Stimulated activated CD4-positive, alpha-beta T cell treated with anti-CD3 and anti-CD28 coated beads, Interleukin-4, amount 100 ng/mL, for 24 hours (primary cell): ENCODE measurements at places on chromosomes 3 and 15.

DNA sequence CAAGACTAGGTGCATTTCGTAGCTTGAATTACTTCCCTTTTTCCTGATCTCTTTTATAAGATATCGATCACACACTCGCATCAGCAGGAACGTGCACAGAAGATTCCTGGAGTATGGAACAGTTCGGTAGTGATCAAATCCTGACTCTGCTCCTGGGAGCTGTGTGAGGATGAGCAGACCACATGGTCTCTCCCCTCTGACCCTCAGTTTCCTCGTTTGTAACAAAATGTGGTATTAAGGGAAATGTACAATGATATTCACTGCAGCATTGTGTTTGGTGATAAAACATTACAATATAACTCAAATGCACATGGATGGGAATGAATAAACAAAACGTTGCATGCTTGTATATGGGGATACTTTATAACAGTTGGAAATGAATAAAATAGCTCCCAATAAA, 26.7 kb downstream of the TMED3 start:
- no peak for DNase-seq

DNA sequence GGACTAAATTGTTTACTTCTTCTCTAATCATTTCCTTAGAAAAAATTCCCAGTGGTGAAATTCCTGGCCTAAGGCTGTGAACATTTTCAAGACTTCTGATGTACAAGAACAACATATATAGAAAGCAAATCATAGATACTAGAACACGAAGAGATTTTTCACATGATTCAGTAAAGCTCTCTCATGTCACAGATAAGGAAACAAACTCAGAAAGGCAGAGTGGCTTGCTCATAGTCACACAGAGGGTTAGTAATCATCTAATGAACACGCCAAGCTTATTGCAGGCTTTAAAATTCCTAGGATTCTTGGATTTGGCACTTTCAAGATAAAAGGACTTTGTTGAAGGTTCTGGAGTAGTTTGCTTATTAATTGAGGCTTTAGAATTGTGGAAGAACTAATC, 26.2 kb downstream of the CRTAP start:
- no peak for DNase-seq

- DNase-seq, result no peak
Measured at GRCh38 chr3:17686613-17687012, 55.8 kb downstream of the TBC1D5 start.

DNA sequence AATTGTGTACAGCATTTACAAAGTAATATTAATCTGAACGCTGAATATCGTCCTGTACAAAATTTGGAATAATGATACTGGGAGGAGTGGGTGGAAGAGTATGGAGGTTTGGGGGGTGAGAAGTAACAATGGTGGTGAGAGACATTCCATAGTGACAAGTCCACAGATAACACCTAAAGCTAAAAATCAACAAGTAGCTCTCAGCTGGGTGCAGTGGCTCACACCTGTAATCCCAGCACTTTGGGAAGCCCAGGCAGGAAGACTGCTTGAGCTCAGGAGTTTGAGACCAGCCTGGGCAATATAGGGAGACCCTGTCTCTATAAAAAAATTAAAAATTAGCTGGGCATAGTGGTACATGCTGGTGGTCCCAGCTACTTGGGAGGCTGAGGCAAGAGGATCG, 5.1 kb downstream of the MRPS25 start:
- DNase-seq, result no peak

- no peak for DNase-seq
Measured at GRCh38 chr15:34942363-34942762, 27.2 kb downstream of the AQR start.

DNA sequence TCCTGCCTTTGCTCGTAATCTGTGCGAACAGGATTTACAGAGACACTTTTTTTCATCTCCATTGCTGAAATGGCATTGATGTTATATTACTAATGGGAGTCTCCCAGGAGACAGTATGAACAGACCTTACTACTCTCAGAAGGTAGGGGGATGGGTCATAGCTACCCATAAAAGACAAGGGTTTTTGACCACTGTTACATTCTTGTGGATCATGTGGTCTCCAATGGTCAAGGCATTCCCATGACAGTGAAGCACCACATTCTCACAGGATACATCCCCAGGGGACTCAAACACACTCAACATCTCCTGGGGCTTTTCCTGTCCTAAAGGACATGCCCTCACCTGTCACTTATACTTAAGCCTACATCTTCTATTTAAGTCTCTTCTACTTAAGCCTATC, 40.8 kb downstream of the MKRN3 start:
- no peak for DNase-seq

DNA sequence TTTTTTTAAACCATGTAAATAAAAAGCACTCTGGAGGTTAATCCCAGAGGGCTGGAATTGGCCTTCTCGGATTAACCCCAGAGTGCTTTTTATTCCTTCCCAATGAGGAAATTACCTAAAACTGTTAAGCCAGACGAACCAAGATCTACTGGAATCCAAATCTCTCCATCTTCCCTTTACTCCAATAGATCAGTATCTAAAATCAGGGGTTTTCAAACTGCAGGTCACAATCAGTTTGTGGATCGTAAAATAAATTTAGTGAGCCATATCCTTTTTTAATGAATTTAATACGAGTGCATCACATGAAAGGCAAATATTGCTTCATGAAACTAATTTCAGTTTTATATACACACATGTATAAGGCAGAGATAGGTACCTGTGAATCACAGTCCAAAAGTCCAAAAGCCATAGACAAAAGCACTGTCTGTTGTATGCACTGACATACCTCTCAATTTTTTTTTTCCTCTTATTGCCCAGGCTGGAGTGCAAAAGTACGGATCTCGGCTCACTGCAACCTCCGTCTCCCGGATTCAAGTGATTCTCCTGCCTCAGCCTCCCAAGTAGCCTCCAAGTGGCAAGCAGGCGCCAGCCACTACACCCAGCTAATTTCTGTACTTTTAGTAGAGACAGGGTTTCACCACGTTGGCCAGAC, 61.3 kb downstream of the TBL1XR1 start:
- no peak for DNase-seq

DNA sequence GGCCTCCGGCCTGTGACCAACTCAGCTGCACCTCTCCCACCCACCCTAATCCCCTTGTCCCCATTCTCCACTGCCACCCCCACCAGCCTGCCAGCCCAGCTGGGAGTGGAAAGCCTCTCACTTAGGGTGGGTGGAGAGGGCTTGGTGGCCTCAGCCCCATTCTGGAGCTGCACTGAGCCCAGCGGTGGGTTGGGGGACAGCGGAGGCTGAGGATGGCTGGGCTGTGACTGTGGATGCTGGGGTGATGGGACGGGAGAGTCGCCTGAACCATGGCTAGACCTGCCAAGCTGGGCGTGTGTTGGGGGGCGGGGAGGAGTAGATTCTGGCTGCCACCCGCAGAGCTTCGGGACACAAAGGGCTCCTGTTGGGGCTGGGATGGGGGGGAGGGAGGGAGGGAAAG, 1.8 kb downstream of the CLCN2 start:
- no peak for DNase-seq
